Suprapubic skin (tissue), 4 donors: ENCODE measurements at places on chromosomes 12 and 14. TPM values are rescaled to one million over a fixed set of nuclear protein-coding genes. Genes with fewer than 3 reads are reported as not detected.

DNA sequence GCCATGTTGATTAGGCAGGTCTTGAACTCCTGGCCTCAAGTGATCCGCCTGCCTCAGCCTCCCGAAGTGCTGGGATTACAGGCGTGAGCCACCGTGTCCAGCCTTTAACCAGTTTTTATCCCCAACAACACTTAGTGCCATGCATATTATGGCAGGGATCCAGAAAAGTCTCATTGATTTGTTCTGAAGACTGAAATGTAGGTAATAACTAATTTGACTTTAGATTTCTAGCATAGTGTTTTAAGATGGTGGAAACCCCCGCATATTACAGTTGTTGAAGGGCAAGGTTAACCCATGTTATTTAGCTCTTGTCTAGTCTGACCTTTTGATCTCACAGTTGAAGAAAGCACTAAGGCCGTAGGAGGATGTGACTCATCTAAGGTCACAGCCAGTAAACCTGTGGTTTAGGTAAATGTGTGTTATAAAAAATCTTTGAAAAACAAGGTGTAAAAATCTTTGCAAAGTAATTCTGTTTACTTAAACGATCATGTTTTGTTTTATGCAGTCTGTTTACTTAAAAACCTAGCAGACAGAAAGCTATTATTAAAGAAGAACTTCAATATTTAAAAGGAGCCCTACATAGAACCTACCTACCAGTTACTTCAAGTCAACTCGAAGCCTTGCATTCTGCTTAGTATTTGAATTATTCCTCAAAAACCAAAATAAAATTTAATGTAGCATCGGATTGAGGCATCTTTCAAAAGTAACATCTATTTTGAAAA lies 24.8 kb downstream of the BICDL1 start:
- DNase-seq = no peak

The PRB2 gene
- total RNA-seq = not detected

The POLE2 gene
- total RNA-seq = 4.5 TPM

The NCAPD2 gene
- total RNA-seq = 31.7 TPM

The TMEM119 gene
- total RNA-seq = 9.0 TPM

- DNase-seq = no peak
These were observed 85.1 kb upstream of the AMIGO2 start for GRCh38 chr12:47164724-47165439.

DNA sequence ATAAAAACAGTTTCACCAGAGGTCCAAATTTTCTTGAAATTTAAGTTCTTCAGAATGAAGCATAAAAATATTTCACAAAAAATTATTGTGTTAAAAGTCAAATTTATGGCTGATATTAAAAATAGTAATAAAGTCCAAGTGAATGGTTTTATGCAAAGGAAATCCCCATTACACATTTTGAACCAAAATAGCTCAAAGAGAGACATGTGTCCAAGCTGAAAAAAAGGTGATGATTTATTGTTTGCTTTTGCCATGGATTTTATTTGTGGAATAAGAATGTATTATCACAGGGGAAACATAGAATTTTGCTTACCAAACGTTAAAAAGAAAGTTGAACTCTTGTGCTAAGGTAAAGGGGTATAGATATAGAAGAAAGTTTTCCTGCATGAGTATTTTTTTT lies 4.6 kb downstream of the FOXG1 start:
- DNase-seq = no peak

GRCh38 chr14:98186140-98186539 lies 1085.9 kb downstream of the BCL11B start:
- no peak for DNase-seq

DNA sequence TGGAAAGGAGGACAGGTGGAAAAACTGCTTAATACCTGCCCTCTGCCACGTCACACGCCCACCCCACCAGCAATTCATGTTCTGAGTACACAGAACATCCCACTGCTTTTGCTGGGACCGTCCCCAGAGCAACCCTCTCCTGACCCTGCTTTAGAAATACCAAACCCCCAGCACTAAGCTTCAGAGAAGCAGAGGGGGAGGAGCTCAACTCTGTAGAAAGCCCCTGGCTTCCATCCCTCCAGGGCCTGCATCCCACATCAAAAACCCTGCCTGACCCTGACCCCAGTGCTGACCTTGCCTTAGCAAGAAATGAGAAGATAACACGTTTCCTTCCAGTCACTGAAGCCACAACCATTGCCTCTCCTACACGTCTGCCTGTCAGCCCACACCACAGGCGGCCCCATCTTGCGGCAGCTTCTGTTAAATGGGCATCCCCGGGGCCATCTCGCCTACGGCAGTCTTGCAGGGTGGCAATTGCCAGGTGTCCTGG lies 19.7 kb downstream of the VDR start:
- DNase-seq = no peak

DNA sequence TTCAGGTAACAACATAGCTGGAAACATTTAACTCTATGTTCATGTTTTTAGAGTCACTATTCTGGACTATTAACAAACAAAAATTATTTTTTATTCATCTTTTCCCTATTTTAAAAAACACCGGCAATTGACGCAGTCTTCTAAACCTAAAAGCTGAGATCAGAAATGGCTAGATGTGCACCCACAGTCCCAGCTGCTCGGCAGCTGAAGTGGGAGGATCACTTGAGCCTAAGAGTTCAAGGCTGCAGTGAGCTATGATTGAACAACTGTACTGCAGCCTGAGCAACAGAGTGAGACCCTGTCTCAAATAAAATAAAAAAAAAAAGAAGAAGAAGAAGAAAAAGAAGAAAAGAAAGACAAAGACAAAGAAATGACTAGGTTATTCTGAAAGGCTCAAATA lies 64.5 kb downstream of the PAX9 start:
- DNase-seq = no peak

GRCh38 chr14:55914771-55915170 lies 203.4 kb upstream of the PELI2 start:
- DNase-seq = no peak
